ENCODE measurements at places on chromosomes 1 and 21. TPM values are rescaled to one million over a fixed set of nuclear protein-coding genes. Genes with fewer than 3 reads are reported as not detected.
A peak's percentile ranks its signal among the peaks of the same experiment; 100 is the strongest.

DNA sequence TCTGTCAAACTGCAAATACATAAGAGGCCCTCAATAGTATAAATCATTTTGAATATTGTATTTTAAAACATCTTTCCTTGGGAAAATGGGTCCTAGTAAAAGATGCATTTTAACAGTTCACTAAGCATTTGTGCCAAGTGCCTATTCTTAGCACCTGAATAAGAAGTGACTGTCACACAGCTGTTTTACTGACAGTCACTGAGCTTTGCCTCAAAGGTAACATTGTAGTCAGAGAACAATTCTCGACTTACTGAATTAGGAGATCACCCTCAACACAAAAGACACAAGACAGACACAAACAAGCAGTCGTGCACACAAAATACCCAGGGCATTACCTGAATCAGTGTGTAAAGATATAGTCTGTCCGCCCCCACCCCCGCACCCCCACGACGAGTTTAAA is 408 bp downstream of the ESRRG start:
- peak; percentile 51 for DNase-seq

DNA sequence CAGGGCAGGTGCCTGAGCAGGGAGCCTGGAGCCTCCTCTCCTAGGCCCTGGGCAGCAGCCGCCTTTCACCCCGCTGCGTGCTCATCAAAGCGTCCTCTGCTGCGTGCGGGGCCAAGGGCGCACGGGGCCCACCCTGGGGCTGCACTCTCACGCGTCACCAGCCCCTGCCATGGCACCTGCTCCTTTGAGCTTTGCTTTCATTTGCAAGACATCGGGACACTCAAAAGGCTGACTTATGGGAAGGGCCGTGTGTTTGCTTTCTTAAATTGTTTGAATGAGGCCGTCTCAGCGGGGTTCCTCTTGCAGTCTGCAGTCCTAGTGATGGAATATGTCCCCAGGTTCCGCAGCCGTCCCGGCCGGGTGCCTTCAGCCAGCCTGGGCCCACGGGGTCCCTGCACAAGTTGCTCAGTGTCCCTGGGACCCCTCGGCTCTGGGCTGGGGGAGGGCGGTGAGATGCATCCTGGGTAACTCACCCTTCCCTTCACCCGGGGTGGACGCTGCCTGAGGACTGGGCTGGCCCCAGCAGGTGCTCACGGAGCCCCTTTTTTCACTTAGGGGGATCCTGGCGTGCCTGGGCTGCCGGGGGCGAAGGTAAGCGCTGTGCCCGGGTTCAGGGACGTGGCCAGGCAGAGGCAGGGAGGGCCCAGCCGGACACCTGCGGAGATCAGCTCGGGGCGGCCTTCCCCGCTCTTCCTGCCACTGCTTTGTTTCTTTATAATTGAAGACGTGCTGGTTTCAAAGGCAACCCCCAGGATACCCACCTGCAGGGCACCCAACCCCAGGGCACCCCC is 53.1 kb downstream of the SLC19A1 start:
- no peak for DNase-seq

DNA sequence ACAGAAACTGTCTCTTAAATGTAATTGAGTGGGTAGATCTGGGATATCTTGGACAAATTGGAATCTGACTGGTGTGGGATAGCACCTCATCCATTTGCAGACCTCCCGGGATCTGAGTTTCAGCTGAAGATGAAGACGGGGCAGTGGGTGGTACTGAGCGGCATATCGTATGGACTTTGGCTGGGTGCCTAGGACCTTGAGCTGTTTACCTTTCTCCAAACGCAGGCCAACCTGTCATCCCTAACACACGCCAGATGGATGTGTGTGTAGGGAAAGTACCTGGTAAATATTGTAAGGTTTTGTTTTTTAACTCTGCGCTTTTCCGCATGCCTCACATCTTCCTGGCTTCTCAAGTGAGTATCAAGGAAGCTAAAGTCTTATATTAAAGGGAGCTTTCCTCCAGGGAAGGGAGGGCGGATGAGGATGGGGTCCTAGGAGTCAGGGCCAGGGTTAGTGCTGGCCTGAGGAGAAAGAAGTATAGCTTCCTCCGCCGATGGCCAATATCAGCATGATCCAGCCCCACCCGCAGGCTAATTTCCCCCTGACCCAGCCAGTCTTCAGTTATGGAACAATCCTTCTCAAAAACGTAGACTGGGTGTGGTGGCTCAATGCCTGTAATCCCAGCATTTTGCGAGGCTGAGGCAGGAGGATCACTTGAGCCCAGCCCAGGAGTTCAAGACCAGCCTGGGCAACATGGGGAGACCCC is 26.2 kb downstream of the ATP8B2 start:
- no peak for DNase-seq

Gene C1orf141
- total RNA-seq, result not detected

DNA sequence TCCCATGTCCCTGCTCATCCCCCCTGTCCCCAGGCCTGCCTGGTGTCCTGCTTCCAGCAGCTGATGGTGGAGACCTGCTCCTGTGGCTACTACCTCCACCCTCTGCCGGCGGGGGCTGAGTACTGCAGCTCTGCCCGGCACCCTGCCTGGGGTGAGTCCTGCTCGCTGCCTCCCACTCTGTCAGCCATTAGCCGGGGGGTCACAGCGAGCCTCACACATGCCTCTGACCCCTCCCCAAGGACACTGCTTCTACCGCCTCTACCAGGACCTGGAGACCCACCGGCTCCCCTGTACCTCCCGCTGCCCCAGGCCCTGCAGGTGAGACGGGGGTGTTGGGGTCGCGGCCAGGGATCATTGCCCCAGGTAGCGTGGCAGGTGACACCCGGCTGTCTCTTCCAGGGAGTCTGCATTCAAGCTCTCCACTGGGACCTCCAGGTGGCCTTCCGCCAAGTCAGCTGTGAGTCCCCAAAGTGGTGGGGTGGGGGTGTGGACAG is 10.0 kb downstream of the SCNN1D start:
- DNase-seq, result peak; percentile 55

GRCh38 chr1:83746234-83746633 is 252.7 kb downstream of the TTLL7 start:
- DNase-seq, result no peak

Gene OXCT2
- total RNA-seq, result 0.21 TPM

DNA sequence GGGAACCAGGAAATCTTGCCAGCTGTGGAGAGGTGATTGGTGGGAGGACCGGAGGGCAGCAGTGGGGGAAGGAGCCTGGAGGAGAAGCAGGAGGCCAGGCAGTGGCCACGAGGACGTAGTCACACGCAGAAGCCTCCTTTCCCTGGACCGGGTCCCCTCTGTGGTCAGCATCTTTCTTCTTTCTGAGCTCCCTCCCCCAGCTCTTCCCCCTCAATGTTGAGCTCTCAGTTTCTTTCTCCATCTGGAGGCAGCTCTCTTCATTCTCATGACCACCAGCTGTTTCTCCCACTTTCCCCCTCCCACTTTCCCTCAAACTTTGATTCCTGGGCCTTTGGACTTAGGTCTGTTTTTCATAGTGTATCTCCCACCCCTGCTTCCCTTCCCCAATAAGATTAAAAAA is 18.3 kb downstream of the KIRREL1 start:
- peak; percentile 57 for DNase-seq

Gene ANKRD45
- 1.6 TPM for total RNA-seq

DNA sequence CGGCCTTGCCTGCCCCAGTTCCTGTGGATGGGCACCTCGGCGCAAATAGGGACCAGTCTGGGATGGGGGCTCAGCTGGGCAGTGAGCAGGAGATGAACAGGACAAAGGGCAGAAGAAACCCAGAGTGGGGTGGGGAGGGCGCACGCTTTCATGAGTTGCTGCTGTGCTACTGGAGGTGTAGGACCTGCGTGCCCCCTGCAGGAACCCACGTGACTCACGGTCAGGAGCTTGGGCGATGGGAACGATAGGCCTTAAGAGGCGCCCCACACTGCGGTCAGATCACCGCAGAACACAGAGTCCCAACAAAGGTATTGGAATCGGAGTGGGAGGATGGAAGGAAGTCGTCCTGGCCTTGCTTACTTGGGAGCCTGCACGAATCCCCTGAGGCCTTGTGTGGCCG is 17.2 kb downstream of the PRDM15 start:
- DNase-seq, result no peak

Gene CSF3R
- total RNA-seq, result 5.8 TPM

GRCh38 chr1:68197891-68198290 is 34.4 kb downstream of the WLS start:
- no peak for DNase-seq

Gene HTR6
- total RNA-seq, result not detected

Gene MROH7
- 9.4 TPM for total RNA-seq

- no peak for DNase-seq
These were observed 79.8 kb upstream of the KIAA0040 start for GRCh38 chr1:175272361-175272760.

- DNase-seq, result no peak
These were observed 3.6 kb upstream of the ZNF697 start for GRCh38 chr1:119651641-119652040.

GRCh38 chr1:116878804-116879477 is 30.8 kb upstream of the PTGFRN start:
- DNase-seq, result peak; percentile 56

GRCh38 chr1:11960715-11961114 is 19.5 kb upstream of the MFN2 start:
- DNase-seq, result no peak

All from cardiac muscle cell (in vitro differentiated cells and primary cell).